CD4-positive, alpha-beta T cell treated with Interleukin-12 subunit alpha and Interleukin-12 subunit beta, for 1 hour (primary cell): ENCODE measurements at places on chromosomes 5 and 9.

DNA sequence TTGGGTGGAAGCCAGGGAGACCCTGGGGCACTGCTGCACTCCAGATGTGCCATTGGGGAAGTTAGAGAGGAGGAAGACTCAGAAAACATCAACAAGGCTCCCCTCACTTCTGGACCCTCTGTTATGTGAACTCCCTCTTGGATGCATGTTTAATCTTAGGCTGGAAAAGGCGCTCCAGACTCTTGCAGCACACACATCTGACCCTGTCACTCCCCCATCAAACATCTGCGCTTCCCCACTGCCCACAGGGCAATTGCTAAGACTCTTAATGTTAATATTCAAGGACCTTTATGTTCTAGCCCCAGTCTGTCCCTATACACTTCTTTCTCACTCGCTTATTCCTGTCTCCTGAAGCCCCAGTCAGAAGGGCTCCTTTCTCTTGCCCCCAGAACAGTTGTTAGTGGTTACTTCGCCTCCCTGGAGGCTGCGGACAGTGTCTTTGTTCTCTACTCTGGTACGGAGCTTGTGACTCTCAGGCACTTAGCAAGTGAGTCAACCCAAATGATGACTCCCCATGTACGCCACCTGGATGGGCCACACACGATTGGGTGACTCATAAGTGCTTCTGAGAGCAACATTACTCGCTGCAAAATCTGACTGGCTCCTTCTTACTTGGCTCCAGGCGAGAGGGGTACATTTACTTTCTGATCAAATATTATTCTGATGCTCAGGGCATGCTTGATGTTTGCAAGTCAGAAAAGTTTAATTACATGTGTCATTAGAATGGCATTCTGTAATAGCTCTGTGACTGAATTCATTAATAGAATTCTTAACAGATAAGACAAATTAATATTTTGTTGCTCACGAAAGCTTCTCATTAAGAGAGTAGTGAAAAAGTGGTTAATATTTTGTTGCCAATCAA is 193.6 kb downstream of the HSPA4 start:
- DNase-seq = no peak

GRCh38 chr5:65742565-65743231 is 20.7 kb downstream of the NLN start:
- peak; percentile 36 for DNase-seq

DNA sequence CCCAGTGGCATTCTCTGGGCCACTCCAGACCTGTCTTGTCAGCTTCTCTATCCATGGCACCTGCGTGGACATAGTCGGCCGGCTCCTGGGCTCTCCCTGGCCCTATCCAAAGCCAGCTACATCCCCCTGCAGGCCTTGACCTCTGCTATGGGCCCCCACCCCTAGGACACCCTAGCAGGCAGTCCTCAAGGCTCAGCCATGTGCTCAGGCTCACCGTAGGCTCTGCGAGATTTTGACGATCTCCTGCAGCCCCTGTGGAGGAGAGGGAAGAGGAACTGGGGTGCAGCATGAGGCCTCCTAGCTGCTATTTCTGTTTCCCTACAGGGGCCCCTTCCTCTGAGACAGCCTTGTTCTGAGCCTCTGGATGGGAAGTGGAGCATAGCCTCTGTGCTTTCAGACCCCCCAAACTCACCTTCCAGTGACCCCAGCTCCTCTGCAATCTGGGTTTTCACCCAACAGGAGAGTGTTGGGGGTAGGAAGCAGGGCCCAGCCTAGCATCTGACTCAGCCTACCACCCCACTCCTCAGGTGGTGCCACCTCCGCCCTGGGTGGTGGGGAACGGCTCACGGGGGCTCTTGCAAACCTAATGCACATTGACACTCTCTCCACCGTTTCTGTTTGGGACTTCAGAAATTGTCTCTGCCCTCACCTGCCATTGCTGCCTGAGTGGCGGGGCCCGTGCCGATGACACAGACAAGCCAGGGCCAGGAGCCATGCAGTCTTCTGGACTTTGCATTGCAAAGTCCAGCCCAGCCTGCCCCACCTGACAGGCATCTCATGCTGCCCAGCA is 36.7 kb downstream of the HRH2 start:
- DNase-seq = no peak

GRCh38 chr5:157540124-157540523 is 35.5 kb downstream of the ADAM19 start:
- DNase-seq = no peak

DNA sequence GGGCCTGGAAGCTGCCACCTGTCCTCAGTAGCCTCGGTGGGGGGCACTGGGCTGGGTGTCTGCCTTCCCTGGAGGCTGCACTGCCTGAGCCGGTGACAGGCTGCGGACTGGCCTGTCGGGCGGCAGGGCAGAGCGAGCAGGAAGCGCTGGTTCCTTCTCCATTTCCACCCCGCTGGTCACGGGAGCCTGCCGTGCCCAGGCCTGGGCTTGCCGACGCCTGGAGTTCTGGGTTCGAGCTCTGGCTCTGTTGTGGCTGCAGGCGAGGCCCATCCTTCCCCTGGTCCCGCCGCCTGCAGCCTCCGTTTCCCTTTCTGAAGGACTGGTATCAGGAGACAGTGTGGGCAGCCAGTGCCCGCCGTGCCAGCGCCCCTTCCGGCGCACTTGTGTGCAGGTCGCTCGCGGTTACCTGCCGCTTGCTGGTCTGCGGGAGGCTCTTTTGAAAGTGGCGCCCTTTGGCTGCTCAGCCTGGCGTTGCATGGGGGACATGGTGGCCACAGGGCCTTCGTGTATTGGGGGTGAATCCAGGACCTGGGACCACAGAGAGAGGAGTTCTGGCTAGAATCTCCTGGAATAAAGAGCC is 34.0 kb downstream of the RXRA start:
- DNase-seq = no peak

GRCh38 chr5:1413211-1413610 is 32.0 kb downstream of the SLC6A3 start:
- no peak for DNase-seq

DNA sequence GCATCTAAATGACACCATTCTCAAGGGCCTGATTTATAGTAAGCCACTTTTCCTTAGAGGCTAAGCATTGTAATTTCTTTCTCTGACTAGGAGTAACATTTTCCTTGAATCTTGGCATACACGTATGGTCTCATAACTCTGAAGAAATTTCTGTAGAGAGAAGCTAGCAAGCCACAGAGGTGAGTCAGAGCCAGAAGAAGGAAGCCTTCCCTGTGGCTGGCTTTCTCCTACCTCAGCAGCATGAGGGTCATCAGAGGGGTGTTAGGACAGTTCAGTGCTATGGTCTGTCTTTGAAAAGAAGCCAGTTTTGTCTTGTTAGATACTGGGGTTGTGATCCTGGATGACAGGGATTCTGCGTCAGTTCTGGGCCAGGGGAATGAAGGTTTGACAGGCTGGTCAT is 3.2 kb downstream of the SNX30 start:
- DNase-seq = no peak
